Activated T-cell treated with anti-CD3 and anti-CD28 coated beads, Interleukin-2, amount 50 U/mL, for 72 hours (primary cell): ENCODE measurements at places on chromosomes 4 and X.

DNA sequence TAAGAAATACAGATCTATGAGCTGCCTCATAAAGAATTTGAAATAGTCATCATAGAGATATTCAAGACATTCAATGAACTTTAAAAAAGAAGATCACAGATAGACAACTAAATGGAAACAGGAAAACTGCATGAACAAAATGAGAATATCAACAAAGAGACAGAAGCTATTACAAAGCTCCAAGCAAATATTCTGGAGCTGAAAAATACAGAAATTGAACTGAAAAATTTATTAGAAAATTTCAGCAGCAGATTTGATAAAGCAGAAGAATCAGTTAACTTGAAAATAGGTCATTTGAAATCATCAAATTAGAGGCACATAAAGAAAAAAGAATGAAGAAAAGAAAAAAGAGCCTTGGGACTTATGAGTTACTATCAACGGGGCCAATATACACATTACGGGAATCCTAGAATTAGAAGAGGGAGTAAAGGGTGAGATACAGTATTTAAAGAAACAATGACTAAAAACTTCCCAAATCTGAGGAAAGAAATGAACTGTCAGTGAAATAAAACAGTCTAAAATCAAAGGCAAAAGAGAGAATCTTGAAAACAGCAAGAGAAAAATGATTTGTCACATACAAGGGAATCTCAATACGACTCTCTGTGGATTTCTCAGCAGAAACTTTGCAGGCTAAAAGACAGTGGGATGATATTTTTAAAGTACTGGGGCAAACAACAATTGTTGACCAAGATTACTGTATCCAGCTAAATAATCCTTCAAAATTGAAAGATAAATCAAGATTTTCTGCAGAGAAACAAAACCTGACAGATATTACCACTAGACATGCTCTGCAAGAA, 641.6 kb downstream of the ANKRD50 start:
- no peak for DNase-seq

- DNase-seq = no peak
These were observed 11.0 kb upstream of the ADGRG2 start for GRCh38 chrX:19133231-19133630.

DNA sequence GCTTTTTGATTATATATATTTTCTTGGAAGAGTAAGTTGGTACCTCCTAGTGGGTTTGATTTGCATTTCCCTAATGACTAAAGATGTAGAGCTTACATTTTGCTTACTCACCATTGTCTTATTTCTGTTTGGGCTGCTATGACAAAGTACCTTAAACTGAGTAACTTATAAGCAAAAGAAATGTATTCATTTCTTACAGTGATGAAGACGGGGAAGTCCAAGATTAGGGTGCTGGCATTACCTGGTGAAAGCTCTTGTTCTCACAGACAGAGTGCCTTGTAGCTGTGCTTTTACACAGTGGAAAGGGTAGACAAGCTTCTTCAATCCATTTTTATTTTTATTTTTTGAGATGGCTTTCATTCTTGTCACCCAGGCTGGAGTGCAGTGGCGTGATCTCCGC, 229.2 kb upstream of the AGA start:
- DNase-seq = no peak

GRCh38 chrX:136768469-136769084, 12.2 kb downstream of the ARHGEF6 start:
- peak; percentile 52 for DNase-seq

- no peak for DNase-seq
These were observed 11.9 kb downstream of the HAUS7 start for GRCh38 chrX:153458476-153458875.

GRCh38 chr4:37978248-37978924, 18.2 kb downstream of the PTTG2 start:
- peak; percentile 25 for DNase-seq

DNA sequence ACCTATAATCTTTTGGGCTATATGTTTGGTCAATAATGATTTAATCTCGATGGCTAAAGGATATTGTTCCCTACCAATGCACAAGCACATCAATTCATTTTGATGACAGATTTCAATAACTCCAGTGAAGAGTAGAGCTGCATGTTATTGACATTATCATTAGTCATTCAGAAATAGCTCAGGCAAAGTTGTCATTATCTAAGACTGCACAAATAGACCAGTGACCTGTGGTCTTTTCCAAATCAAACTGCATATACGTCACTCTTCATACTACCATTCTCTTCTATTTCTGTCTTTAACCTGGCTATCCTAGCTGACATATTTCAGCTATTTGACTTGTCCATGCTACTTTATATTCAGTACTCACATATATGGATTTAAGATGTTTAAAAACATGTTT, 1050.8 kb downstream of the C4orf33 start:
- DNase-seq = no peak

DNA sequence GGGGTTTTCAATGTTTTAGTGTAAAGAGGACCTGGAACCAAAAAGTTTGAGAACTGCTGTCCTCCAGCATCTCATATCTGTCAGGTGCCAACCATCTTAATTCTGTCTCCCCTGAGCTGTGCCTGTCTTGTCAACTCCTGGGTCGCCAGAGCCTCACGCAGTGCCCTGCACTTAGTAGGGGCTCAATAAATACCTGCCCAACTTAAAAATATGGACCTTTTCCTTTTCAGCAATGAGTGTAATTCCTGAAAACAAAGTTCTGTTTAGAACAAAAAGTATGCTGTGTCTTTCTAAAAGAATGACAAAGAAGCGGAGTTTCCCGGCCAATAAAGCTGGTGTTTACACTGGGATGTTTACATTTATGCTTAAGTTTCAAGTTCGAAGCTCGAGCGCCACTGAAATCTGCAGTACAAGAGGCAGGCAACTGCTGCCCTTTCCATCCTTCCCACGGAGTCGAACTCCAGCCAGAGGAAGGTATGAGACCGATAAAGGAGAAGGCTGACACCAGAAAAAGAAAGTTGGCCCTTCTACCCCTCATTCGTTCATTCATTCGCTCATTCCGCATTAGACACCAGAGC, 1.1 kb upstream of the HTATSF1 start:
- no peak for DNase-seq

DNA sequence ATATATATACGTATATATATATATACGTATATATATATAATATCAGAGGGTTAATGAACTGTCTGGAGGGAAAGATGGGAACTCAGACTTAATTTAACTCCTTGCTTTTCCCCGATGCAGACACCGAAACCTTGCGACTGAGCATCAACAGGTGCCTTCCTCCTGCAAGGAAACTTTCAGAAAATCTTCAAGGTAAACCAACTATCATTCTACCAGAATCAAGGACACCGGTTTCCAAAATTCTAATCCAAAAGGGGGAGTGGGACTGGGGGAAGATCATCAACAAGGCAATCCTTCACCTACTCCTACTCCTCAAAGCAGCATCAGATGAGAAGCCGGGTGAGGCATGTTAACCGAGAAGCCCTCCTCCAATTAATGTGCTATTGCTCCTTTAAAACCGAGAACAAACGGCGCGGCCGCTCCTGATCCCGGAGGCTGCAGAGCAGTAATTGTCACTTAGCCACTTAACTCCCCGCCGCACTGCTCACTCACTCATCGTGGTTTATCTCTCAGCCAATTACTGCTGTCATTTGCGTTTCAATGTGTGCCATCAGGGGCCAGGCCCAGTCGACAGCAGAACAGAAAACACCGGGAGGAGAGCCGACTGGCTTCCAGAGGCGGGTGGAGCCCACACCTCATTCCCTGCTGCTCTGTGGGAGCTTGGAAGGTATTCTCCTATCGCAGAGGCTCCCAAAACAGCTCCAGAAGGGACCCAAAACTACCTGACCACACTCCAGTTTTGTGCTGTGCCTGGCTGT, 61.7 kb downstream of the MAML3 start:
- DNase-seq = no peak

- DNase-seq = no peak
These were observed 635.0 kb upstream of the TENM3 start for GRCh38 chr4:181608181-181608580.

DNA sequence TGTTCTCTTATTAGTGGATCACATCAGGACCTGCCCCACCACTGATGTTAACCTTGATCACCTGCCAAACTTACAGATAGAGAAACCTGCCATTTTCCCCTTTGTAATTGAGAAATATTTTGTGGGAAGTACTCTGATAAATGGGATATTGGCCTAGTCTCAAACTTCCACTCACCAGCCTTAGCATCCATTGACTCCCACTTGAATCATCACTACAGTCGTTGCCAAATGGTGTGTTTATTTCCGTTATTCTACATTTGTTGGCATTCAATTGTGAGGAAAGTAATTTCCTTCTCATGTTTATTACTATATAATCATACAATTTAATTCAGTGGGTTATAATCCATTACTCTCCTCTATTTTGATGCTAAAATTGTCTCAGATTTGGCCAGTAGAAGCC, 156.4 kb upstream of the CXCL13 start:
- DNase-seq = no peak

GRCh38 chrX:107686792-107687191, 58.5 kb downstream of the PRPS1 start:
- DNase-seq = no peak

DNA sequence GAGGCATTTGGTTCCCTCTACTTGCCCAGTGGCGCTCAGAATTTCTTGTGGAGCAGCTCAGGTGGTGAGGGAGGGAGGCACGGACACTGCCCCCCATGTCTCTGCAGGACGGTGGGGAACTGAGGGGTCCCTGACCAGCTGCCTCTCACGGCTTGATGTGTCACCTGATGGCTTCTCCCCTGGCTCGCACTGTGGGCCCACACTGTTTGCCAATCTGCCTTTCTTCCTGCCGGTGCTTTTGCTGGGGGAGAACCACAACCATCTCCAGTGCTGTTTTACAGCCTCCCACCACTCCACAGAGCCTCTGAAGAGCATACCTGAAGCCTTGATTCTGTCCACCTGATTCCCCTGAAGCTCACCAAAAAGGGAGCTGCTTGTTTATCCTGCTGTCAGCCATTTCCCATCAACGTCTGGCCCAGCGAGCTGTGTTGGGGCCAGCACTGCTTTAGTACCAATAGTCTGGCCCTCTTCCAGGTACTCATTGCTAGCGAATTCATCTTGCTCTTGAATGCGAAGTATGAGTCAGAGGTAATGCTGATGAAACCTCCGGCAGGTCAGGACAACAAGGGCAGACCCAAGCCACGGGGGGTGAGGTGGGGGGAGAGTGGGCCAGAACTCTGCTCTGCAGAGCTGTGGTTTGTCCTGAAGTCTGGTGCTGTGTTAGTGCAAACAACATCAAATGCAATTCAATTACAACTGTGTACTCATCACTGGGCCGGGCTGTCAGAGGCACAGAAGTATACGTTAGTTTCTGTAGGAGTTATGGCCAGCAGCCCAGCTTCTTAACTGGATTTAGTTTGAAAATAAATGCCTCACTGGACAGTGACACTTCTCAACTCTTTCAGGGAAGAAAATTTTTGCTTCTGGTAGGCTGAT, 208.3 kb upstream of the JADE1 start:
- DNase-seq = no peak

GRCh38 chr4:9762823-9763475, 18.5 kb upstream of the DRD5 start:
- peak; percentile 60 for DNase-seq

GRCh38 chr4:40193016-40193571, 3.7 kb upstream of the RHOH start:
- DNase-seq = no peak

DNA sequence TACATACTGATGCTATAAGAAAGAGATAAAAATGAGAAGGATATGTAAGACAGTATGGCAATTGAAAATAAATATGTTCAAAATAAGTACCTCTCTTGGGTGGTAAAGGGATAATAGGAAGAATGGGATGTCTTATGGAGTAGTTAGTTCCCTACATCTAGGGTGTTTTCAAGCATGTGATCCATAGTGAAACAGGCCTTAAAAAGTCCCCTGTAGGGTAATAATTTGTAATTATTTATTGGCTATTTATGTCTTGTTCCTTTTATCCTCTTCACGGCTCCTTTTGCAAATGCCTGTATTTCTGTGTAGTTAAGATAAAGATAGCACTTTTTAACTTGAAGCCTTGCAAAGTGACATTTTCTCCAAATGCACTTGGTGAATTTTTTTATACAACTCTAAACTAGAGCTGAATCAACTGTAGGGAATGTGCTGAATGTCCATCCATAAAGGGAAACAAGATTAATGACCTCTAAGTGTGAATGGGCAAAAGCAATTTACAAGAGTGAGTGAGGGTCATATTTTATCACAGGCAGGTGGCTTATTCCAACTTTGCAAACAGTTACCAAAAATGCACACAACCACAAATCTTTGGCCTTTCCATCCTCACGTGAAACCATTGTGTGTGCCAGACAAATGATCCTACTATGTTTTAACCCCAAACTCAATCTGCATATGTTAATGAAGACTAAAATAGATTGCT, 299.0 kb downstream of the KCNIP4 start:
- DNase-seq = no peak

GRCh38 chr4:180637616-180638015, 1605.6 kb upstream of the TENM3 start:
- DNase-seq = no peak

- DNase-seq = no peak
These were observed 1947.6 kb upstream of the IGFBP7 start for GRCh38 chr4:59057804-59058203.

DNA sequence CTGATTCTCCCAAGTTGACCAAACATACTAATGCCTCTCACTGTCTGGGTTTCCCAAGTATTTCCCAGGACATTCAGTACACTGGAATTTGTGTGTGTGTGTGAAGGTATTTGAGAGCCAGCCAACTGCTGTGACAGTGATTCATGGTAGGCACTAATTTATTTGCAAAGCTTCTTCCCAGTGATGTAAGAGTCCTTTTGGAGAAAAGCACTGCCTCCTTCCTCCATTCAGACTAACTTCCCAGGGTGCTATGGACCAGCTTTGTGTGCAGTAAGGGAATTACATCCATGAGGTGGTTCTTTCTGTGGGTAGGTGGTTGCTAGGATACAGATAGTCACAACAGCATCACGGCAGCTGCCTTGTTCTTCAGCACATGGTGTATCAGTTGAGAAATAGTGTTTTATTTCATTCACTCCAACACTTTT, 8.7 kb downstream of the EGF start:
- no peak for DNase-seq

DNA sequence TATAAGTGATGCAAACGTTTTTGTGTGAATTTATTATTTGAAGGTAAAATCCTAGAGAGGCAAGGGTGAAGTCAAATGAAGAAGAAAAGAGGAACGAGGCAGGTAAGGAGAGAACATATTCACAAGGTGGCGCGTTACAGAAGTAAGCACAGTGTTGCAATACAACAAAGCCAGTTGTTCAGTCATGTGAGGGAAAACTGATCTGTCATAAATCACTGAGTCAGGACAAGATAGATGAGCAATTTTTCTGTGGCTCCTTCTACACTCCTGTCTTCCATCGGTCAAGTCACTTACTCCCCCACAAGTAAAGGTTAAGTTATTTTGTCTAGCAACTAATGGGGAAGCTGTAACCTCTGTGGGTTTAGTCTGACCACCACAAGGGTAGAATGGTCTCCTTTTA, 203.0 kb upstream of the GK2 start:
- no peak for DNase-seq
